ENCODE measurements at places on chromosomes 16 and 17.

GRCh38 chr16:82801361-82801760, 174.6 kb downstream of the CDH13 start:
- DNase-seq: no peak

DNA sequence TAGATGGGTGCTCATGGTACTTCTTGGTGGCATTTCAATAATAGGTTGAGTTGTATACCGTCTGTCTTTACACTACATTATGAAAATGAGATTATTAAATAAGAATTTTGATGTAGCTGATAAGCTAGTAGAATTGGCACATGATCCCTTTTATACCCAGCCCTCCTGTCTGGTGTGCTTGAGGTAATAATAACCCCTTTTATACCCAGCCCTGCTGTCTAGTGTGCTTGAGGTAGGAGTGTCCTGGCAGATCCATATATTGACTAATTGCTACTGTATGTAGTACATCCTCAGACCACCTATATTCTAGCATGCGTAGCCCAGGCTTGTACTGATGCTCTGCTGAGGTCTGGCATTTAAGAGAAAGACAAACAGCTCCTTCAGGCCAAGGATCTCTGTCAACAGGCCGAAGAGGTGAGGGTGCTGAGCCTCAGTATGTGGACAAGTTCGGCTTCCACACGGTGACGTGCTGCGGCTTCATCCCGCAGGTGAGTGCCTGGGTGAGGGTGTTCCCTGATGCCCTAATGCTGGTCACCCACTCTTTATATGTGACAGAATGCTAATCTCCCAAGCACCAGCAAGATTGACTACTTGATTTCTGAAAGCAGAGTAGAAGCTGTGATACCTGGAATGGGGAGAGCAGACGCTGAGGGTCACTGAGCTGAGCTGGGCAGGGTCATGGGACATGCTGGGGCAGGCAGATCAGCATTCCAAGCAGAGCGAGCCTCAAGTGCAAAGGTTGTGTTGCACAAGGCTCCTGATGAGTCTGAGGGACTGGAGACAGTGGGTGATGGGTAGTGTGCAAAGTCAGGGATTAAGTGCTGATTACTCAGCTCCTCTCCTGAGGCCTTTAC, 5.7 kb downstream of the FN3K start:
- no peak for DNase-seq

- no peak for DNase-seq
Measured at GRCh38 chr17:50189550-50190292, 11.7 kb downstream of the COL1A1 start.

DNA sequence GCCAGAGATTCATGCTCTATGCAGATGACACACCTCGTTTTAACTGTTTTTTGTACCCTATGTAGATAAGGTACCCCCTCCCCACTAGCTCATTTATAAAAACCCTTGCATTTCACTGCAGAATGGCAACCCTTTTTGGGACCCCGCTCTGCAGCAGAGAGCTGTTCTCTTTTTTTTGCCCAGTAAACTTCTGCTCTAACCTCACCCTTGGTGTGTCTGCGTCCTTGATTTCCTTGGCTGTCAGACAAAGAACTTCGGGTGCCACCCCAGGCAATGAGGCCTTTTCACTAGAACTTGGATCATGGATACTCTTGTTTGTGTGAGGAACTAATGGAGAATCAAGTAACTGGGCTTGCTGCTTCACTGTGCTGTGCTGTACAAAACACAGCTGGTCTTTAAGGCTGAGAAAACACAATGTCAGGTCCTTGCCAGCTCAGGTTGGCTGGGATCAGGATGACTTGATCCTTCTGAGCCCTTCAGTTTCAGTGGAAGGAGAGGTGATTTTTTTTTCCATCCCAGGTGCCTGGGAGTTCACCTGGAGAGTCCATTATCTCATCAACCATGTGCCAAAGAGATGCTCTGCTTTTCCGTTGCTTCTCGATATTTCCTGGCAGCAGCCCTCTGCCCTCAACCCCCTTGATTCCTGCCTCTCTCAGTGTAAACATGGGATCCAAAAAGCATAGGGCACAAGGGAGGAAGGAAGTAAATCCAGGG, 133.2 kb upstream of the FAM20A start:
- no peak for DNase-seq

DNA sequence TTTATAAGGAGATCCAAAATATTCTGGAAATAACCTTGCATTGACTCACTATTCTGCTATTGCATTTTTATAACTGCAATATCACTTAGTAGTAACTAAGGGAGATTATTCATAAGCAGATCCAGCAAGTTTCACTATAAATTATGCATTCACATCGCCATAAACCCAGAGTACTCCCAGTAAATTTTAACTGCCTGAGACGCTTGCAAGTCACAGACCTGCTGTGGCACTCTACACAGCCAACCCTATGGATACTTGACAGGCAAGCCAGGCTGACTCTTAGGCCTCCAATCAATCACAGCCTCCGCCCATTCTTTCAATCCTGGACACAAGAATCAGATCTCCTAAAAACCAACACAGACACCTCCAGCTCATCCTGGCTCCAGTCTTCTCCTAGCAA, 28.2 kb downstream of the USP31 start:
- no peak for DNase-seq

GRCh38 chr17:56742601-56743000, 91.1 kb downstream of the C17orf67 start:
- no peak for DNase-seq

- DNase-seq: no peak
Measured at GRCh38 chr17:4968486-4969046, 949 bp upstream of the SPAG7 start.

DNA sequence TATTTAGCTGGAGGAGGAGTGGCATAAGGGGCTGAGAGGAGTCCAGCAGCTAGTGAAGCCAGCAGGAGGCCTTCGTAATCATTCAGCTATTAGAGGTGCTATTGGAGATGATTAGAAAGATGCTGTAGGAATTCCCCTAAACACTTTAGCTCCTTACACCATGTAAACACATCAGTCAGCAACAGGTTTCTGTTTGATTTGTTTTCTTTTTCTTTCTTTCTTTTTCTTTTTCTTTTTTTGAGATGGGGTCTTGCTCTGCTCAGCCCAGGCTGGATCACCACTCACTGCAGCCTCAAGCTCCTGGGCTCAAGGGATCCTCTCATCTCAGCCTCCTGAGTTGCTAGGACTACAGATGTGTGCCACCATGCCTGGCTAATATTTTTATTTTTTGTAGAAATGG, 10.6 kb upstream of the SEPHS2 start:
- no peak for DNase-seq

- no peak for DNase-seq
Measured at GRCh38 chr17:10398352-10398751, 23.4 kb downstream of the MYH8 start.

GRCh38 chr16:65822148-65822547, 544.3 kb upstream of the CDH5 start:
- DNase-seq: no peak

GRCh38 chr16:89536886-89537548, 23.5 kb upstream of the RPL13 start:
- DNase-seq: no peak

- DNase-seq: no peak
Measured at GRCh38 chr16:28126684-28127620, 63.4 kb upstream of the GSG1L start.

- DNase-seq: no peak
Measured at GRCh38 chr17:14506364-14506763, 205.5 kb downstream of the HS3ST3B1 start.

GRCh38 chr17:13587487-13588338, 14.0 kb downstream of the HS3ST3A1 start:
- no peak for DNase-seq

- no peak for DNase-seq
Measured at GRCh38 chr17:78958641-78959127, 21.0 kb downstream of the LGALS3BP start.

DNA sequence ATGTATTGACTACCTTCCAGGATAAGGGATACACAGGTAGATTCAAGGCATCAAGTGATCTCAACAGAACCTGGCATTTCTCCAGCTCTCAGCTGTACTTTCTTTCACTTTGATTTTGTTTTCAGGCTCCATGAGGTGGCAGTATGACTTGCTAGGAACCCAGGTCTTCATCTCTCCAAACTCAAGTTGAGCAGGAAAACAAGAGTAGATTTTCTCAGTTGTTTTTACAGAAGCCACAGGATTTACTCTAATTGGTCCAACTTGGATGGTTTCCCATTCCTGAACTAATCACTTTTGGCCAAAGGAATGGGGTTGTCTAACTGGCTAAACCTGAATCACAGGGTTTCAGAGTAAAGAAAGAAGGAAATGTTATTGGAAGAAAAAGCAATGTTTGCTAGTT, 146.6 kb downstream of the TRIM37 start:
- DNase-seq: no peak

GRCh38 chr17:14590459-14591250, 289.8 kb downstream of the HS3ST3B1 start:
- DNase-seq: no peak

DNA sequence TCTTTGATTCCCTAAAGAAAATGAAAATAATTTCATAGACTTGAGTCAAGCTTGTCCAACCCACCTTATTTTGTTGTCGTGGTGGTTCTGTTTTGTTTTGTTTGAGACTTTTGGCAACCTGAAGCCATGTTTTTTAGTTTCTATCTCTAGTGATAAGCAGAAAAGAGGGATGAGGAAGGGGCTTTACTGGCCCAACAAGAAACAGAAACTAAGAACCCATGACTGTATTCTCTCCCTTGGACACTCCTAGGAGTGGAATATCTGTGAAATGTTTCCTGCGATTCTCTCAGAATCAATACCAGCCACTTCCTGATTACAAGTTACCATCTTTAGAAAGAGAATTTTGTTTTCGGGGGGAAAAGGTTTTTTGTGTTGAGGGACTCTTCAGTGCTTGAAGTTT, 207.5 kb downstream of the PRKCA start:
- DNase-seq: no peak

DNA sequence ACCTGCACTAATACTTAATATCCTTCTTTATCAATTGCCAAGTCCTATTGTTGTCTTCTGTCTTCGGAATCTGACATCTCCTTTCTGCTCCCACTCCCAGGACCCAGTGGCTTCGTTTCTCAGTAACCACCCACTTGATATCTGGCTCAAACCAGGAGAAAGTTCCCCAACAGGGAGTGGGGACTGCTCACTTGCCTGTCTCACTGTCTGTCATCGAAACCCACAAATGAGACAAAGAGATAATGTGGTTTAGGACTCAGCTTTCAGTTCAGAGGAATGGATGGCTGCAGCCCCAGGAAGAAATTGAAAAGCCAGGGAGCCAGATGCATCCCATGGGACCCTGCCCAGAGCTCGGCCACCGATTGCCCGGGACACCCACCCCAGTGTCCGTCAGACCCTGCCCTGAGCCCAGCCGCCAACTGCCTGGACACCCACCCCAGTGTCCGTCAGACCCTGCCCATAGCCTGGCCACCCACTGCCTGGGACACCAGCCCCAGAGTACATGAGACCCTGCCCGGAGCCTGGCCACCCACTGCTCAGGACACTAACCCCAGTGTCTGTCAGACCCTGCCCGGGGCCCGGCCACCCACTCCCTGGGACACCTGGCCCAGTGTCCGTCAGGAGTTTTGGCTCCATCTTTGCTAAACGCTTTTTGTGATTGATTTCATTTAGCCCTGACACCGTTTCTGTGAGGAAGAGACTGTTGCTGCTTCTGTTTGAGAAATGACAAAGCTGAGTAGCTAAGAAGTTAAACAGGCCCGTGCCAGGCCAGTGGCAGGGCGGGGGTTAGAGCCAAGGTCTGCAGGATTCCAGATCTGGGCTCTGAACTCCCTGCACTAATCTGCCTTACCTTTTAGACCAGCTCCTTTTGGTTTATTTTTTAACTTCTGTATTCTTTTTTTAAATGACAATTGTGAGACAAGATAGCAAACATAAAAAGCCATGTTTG, 251.4 kb downstream of the PHKB start:
- DNase-seq: no peak

GRCh38 chr16:84190731-84191388, at the start of gene ADAD2:
Gene ADAD2, plus strand, starts transcription at chr16:84191157. Its CDS starts 74 bp downstream, at chr16:84191231.
- DNase-seq: no peak

DNA sequence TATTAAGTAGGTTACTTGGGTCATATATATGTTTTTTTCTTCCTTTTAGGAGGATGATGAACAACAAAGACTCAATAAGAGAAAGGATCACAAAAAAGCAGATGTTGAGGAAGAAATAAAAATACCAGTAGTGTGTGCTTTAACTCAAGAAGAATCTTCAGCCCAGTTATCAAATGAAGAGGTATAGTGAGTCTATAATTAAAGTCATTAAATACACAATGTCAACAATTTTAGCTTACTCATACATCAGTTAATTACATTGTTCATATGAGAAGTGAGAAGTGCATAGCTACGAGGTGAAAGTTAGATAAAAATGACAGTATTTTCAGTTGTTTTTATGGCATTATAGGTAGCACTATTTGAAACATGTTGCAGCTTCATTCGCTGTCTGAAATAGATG, 65.2 kb downstream of the NUP88 start:
- no peak for DNase-seq

DNA sequence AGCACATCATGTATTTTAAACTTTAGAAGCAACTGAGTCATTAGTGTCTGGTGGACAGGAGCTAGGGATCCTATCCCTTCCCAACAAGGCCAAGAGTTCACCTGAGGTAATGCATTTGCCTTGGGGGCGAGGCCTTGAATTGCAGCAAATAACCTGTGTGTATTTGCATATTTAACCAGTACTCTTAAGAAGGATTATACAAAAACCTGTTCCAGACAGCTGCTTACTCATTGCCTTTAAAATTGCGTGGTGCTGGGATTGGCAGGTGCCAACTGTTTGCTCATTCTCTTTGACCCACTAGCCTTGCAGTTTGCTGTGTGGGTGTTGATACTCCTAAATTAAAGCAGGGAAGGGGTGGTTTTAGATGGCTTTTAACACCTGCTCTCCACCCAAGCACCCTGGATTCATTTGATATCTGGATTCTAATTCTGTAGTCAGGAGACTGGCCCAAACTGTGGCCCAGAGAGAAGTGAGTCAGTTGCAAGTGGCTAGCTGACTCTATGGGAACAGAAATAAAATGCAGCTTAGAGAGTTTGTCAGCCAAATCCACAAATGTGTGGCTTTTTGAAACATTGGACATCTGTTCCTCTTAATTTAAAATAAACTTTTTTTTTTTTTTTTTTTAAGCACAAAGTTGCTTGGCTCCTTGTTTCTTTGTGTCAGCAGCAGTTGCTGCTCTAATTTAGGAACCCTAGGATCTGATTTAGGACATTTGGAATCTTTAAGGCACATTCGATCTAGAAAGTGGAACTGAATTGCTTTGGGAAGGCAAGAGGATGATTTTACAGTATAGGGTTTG, 46.9 kb downstream of the TUBD1 start:
- no peak for DNase-seq

DNA sequence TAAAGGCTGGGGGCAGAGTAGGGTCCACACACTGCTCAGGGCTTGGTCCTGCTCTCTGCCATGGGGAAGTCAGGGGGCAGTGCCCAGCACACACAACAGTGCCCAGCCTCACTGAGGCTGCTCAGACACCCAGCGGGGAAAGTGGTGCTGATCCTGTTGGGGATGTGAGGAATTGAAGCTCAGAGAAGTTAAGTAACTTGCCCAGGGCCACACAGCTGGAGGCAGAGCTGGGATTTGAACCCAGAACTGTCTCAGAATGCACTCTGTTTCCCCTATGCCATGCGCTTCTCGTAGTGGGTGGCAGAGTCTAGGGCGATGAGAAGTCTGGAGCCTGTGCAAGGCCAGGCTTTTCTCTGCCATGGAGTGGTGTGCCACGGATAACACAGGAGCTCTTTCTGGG, 59.3 kb downstream of the SDK2 start:
- no peak for DNase-seq

GRCh38 chr17:62689441-62690167, 62.1 kb downstream of the MRC2 start:
- no peak for DNase-seq

- DNase-seq: no peak
Measured at GRCh38 chr17:27466376-27466742, 10.1 kb downstream of the KSR1 start.

GRCh38 chr16:82368041-82368440, 198.0 kb upstream of the MPHOSPH6 start:
- DNase-seq: no peak

GRCh38 chr16:31010585-31011325, at the start of gene STX1B:
Gene STX1B, minus strand, starts transcription at chr16:31010638. Its CDS starts 242 bp downstream, at chr16:31010396.
- DNase-seq: no peak
